NCI-H510A (cell line): ENCODE measurements at places on chromosomes 7 and 10.

DNA sequence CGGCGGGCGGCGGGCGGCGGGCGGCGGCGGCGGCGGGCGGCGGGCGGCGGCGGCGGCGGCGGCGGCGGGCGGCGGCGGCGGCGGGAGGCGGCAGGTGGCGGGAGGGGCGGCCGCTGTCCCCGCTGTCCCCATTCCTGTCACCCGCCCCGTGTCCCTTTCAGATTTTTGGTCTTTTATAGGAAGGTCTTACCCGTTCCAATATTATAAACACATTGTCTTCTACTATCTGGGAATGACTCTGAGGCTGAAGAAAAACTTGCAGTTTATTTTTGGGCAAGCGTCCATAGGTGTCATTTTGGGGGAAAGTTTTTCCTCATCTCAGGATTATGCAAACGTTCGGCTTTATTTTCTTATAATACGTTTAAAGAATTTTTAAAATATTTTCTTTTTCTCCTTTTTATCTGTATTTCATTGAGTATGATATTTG is 578 bp downstream of the ZNF713 start:
- DNase-seq, result no peak

- DNase-seq, result no peak
Measured at GRCh38 chr10:71531485-71532446, 135.0 kb downstream of the CDH23 start.

DNA sequence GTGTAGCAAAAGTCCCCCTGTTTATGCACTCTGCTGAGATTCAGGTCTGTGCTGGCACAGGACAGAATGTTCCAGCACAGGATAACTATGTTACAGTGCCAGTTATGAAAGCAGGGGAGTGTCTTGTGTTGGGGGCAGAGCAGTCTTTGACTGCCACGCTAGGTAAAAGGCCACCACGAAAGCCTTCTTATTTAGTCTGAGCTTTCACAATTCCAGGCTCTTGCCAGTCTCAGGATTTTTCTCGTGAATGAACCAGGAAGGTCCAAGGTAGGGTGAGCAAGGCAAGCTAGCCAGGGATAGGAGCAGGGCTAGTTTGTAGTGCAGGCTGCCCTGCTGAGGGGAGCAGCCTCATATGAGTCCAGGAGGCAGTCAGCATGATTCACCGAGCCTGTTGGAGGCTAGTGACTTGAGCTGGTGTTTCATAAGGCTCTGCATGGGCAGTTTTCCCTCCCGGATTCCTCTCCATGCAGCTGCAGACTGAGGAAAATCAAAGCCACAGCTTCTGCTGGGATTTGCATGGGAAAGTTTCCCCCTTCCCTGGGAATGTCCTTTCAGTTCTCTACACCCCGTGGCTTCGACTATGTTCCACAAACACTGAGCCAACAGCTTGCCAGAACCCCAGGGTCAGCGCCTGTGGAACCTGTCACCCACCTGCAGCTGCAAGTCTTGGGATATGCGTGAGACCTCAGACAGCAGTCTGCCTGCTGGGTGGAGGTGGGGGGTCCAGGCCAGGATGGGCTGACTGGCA is 112.3 kb downstream of the JCAD start:
- no peak for DNase-seq

DNA sequence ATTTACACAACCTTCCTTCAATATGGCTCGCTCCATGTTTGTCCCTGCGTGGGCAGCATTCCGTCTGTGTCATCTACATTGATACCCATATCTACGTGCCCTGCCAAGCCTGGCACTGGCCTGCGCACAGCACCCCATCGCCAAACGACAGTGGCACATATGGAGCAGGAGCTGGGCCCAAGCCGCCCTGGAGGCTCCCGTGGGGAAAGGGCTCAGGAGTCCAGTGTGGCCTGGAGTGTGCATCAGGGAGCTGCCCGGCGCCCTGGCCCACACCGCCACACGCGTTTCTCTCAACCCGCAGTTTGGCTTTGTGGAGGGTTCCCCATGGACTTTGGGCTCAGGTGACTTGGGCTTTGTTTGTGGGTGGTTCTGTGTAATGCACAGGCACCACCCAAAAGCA is 273.2 kb downstream of the PTPRN2 start:
- no peak for DNase-seq

- DNase-seq, result no peak
Measured at GRCh38 chr7:31027161-31027965, 24.7 kb upstream of the ADCYAP1R1 start.

GRCh38 chr10:71355886-71356285 is 36.8 kb downstream of the SLC29A3 start:
- no peak for DNase-seq

DNA sequence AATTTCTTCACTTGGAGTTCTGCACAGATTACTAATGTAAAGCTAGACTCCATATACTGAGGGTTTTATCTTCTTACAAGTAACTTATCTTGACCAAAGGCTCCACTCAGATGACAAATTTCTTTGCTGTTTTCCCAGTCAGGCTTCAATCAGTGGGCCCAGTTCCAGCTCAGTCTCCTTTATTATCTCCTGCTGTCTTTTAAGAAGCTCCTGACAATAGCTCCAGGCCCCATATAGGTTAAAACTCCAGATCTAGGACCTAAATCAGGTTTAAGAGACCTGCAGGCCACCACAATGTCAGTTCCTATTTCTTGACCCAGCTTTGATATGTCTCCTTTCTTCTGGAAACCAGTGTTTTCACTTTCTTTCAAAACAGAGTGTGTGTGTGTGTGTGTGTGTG is 165.2 kb downstream of the RELN start:
- no peak for DNase-seq

GRCh38 chr10:75575940-75576339 is 144.5 kb downstream of the LRMDA start:
- no peak for DNase-seq

DNA sequence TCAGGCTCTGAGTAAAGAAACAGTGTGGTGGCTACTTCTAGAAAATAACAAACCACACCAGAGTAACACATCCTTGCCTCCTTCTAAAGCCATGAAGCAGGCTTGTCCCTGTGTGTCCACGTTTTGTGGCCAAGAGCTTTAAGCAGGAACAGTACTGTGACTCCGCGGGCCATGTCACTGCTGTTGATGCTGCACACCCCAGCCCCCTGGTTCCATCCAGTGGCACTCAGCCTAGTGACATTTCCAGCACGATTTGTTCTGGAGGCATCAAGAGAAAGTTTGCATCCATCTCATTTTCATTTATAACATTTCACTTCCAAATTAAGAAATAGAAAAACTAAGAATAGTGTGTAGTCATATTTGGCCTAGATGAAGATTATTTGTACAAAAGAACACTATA is 211.3 kb downstream of the PAXIP1 start:
- DNase-seq, result no peak

GRCh38 chr10:77699080-77699645 is 61.6 kb upstream of the KCNMA1 start:
- DNase-seq, result no peak

DNA sequence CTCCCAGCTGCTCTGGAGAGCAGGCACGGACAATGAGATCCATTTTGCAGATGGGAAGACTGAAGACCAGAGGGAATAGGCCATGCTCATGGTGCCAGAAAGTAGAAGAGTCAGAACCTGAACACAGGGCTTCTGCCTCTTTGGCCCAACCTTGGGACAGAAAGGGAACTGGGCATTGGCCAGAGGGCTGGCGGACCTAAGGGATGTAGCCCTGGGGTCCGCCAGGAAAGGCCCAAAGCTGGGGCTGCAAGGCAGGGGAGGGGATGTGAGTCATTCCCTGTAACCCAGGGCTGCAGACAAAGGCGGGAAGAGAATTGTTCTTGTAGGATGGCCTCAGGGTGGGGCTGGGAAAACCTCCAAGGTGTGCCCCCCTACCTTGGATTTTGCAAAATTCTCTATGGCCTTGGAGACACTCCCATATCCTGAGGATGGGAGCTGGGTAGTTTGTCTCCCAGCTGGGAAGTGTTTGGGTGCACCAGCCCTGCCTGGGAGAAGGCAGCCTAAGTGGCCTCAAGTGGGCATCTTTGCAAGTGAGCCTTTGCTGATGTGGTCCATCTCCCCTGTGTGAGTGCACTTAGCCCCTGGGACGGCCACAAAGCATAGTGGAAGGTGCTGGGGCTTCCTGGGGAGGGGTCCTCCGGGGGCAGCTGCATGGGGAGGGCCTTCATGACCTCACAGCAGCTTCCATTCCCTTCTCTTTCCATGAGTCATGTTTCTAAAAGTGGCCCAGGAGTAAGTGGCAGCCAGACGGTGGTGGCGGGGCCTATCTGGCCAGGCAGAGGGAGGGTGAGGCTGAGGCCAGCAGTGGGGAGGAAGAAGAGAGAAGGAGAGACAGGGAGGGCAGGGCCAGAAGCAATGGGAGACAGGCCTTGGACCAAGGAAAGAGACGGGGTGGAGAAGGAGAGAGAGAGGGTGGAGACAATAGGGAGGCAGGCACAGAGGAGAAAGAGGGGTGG is 9.2 kb downstream of the AQP1 start:
- no peak for DNase-seq

DNA sequence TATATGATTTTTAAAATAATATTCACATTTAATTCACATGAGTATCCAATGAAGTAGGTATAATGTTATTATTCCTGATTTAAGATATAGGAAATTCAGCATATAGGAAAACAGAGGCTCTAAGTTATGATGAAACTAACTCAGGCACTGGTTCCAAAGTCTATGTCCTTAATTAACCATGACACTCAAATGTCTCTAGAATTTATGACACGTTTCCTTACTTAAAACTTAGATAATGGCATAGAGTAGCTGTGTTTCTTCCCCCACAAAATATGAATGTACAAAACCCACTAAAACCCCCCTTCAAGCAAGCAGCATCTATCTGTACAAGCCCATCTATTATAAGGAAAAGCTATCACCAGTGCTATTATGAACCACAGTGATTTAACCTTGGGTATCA is 72.9 kb upstream of the CDK1 start:
- no peak for DNase-seq

GRCh38 chr10:78328592-78329404 is 295.1 kb downstream of the RPS24 start:
- DNase-seq, result no peak
